Hepatocyte (in vitro differentiated cells): ENCODE measurements at places on chromosomes 7 and 10. TPM values are rescaled to one million over a fixed set of nuclear protein-coding genes. Genes with fewer than 3 reads are reported as not detected.

GRCh38 chr7:42269161-42269560 is 32.2 kb upstream of the GLI3 start:
- no peak overlapping the region for H3K27ac ChIP-seq
- H3K36me3 ChIP-seq = no peaks in the 10 kb centered on the region
- no peak for DNase-seq
- H3K4me3 ChIP-seq = no peak overlapping the region

Gene STOX1
- 5.5 and 6.4 TPM in 2 replicates for total RNA-seq

DNA sequence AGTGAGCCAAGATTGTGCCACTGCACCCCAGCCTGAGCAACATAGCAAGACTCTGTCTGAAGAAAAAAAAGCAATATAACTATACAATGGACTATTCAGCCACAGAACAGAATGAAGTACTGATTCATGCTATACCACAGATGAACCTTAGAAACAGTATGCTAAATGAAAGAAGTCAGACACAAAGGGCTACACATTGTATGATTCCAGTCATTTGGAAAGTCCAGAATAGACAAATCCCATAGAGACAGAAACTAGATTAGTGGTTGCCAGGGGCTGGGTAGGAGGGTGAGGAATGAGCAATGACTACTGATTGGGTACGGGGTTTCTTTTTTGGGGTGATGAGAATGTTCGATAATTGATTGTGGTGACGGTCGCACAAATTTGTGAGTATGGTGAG is 9.6 kb upstream of the CFAP70 start:
- H3K36me3 ChIP-seq = no peaks in the 10 kb centered on the region
- DNase-seq = no peak
- H3K4me1 ChIP-seq = no peaks in the 10 kb centered on the region
- H3K4me3 ChIP-seq = no peak overlapping the region
- no peak overlapping the region for H3K27ac ChIP-seq

GRCh38 chr7:156927571-156928405 is 21.7 kb upstream of the NOM1 start:
- DNase-seq = no peak
- no peaks in the 10 kb centered on the region for H3K27me3 ChIP-seq
- no peak overlapping the region for H3K27ac ChIP-seq
- H3K36me3 ChIP-seq = no peaks in the 10 kb centered on the region
- peaks cover 5% of the 10 kb centered on the region for H3K4me1 ChIP-seq
- no peak overlapping the region for H3K4me3 ChIP-seq

Gene ACTL6B
- not detected in 2 replicates for total RNA-seq

GRCh38 chr7:134452419-134452838 is 6.5 kb downstream of the AKR1B1 start:
- H3K36me3 ChIP-seq = no peaks in the 10 kb centered on the region
- no peak for DNase-seq
- no peaks in the 10 kb centered on the region for H3K27me3 ChIP-seq
- no peak overlapping the region for H3K27ac ChIP-seq
- H3K4me3 ChIP-seq = no peak overlapping the region
- H3K4me1 ChIP-seq = peaks cover 4% of the 10 kb centered on the region

Gene MRLN
- not detected in 2 replicates for total RNA-seq

- H3K4me1 ChIP-seq = peaks cover 11% of the 10 kb centered on the region
- peak overlapping the region; percentile 18 for H3K27ac ChIP-seq
- H3K4me3 ChIP-seq = no peak overlapping the region
- DNase-seq = peak; percentile 42
Observed at GRCh38 chr10:63699785-63700613, 178.8 kb downstream of the REEP3 start.

DNA sequence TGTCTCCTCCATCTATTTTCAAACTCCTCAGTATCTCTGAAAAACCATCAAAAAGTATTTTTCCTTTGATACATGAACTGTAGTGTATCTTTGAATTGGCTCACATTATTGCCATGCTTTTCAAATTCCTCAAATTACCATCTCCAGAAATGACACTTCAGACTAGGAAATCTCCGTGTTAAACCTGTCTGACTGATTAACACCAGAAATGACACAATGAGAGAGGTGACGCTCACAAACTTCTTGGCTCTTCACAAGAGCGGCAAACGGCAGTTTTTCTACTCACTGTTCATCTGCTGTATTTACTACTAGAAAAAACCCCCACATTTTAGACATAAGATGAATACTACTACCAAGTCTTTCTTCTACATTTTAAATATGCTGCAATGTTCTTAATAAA is 56.6 kb downstream of the MKX start:
- H3K36me3 ChIP-seq = no peaks in the 10 kb centered on the region
- H3K27ac ChIP-seq = no peak overlapping the region
- DNase-seq = no peak
- no peak overlapping the region for H3K4me3 ChIP-seq
- no peaks in the 10 kb centered on the region for H3K27me3 ChIP-seq
- no peaks in the 10 kb centered on the region for H3K4me1 ChIP-seq

- H3K4me1 ChIP-seq = no peaks in the 10 kb centered on the region
- no peak overlapping the region for H3K27ac ChIP-seq
- peaks cover 2% of the 10 kb centered on the region for H3K36me3 ChIP-seq
- DNase-seq = no peak
Observed at GRCh38 chr10:113692271-113692670, 12.6 kb downstream of the CASP7 start.

- no peak for DNase-seq
- H3K4me1 ChIP-seq = no peaks in the 10 kb centered on the region
- no peak overlapping the region for H3K4me3 ChIP-seq
- H3K27ac ChIP-seq = no peak overlapping the region
- H3K36me3 ChIP-seq = no peaks in the 10 kb centered on the region
- H3K27me3 ChIP-seq = no peaks in the 10 kb centered on the region
Observed at GRCh38 chr10:15609246-15609645, 110.5 kb downstream of the ITGA8 start.

DNA sequence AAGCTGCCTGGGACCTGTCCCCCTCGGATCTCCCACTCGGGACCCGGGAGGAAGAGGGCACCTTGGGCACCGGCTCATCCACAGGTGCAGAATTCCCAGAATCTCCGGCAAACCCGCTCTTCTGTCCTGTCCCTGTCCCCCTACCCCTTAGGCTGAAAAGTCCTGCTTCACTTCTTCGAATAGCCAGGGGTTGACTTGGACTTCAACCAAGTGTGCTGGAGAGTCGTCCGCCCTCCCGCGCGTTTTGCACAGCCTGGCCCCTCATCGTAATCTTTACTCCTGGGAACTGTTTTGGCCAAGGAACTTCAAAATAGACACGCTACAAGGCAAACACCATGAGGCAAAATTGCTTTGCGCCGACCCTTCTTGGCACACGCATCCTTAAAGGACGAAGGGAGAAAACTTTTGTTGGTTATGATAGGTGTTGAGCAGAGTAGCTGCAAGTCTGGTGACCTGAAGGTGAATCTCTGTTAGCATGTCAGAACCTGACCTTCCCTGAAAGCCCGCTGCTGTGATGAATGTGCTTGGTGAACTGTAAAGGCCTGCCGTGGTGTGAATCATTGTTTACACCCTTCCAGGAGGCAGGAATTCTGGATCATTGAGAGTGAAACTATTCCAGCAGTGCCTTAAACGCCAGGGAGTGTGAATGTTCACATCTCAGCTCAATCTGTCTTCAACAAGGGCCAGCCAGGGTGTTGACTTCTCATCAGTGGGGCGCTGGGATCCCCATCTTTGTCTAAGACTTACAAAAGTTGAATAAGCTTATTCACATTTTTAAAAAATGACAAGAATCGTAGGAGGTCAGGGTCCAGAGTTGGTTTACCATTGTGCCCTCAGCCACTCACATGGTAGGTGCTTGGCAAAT is 589 bp upstream of the RAPGEF5 start:
- peak; percentile 69 for DNase-seq
- H3K4me1 ChIP-seq = peaks cover 11% of the 10 kb centered on the region
- peak overlapping the region; percentile 41 for H3K4me3 ChIP-seq
- peak overlapping the region; percentile 93 for H3K27ac ChIP-seq
